ENCODE measurements at places on chromosomes 4 and X.

GRCh38 chr4:56466910-56467283, 520 bp upstream of the SRP72 start:
- DNase-seq: no peak

DNA sequence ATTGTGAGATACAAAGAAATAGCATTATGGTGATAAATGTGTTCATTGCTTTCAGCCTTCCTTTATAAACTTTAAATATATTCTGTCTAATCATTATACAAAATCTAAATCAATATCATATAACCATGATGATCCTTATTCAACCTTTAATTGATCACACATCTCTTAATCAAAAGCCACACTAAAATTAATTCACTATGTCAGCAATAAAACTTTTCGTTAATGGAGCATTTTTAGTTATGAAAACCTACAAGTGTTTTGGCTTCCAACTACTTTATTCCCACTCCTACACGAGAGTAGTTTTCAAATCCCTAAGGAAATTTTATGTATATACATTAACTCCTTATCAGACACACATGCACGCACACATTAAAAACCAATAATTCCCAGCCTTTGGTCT, 530.2 kb downstream of the KCTD8 start:
- DNase-seq: no peak

- DNase-seq: no peak
These were observed 102.5 kb upstream of the MID1 start for GRCh38 chrX:10722851-10723250.

DNA sequence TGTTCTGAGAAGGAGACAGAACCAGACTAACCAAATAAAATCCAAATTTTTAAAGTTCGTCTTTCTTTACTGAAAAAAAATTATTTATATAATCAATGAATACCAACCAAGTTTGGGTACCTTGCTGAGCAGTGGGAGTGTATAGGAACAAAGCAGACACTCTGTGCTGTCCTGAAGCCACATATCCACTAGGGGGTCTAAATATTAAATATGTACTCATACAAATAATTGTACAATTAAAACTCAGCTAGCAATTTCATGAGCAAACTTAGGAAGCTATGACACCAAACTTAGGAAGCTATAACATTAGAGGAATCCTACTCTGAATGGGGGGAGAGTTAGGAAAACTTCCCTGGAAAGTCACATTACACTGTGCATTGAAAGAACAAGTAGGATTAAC, 582.0 kb upstream of the EPHA5 start:
- no peak for DNase-seq

DNA sequence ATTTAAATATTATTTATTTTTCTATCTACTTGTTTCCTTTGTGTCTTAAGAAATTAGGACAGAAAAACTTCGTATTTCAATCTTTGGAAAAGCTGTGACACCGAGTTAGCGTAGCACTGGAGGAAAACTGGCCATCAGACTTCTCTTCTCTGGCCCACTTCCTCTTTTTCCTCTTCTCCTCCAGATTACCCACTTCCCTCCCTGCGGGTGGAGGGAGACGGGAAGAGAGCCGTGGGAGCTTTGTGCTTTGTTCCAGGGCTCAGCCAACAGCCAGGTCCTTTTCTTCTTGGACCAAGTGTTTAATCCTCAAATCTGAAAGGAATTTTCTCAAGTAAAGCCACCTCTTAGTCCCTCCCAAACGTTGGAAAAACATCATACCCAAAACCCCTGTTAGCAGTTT, 29.7 kb downstream of the OFD1 start:
- DNase-seq: no peak

DNA sequence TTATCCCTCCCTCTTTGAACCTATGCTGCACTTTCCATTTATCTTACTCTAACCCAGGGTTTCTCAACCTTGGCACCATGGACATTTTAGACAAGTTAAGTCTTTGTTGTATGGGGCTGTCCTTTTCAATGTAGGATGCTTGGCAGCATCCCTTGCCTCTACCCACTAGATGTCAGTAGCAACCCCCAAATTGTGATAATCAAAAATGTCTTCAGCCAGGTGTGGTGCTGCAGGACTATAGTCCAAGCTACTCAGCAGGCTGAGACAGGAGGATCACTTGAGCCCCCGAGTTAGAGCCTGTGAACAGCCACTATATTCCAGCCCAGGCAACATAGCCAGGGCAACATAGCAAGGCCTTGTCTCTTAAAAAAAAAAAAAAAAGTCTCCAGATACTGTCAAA, 7.0 kb downstream of the LRCH2 start:
- no peak for DNase-seq

DNA sequence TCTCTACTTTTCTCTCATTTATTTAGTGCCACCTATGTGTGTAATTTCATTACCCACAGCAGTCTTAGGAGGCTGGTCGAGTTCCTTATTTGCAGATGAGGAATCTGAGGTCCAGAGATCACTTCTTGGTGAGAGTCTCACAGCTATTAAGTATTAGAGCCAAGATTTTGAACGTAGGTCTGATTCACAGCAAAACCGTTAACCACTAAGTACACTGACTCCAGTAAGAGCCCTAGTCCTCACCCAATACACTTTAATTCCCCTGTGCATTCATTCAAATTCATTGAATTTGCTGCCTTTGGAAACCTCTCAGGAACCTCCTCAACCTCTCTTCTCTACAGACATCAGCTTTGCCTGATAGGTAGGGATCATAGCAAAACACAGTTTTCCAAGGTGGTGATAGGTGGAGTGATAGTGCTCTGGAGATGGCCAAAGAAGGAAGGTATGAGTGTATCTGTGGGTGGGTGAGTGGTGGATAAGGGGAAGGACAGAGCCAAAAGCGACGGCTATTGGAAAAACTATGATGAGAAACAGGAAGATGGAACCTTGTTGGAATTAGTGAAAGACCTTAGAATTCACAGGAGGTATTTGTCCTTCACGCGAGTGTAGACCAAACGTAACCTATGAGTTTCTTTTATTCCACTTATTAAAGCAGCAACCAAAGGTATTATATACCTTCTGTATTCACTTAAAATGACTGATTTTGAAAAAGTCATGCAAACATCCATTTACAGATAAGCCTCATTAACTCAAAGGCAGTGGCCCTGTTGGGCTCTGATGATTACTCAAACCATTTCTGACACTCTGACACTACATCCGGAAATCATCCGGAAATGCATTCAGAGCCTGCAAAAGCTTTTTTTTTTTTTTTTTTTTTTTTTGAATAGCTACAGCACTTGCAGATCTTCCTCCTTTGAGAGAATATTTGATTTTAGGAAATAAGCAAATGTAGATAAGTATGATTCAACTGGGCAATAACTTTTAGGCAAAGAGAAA, 6.3 kb downstream of the FMR1 start:
- DNase-seq: no peak

- no peak for DNase-seq
These were observed 1.2 kb upstream of the HSD17B11 start for GRCh38 chr4:87392183-87392582.

- no peak for DNase-seq
These were observed 19.8 kb upstream of the TMLHE start for GRCh38 chrX:155632431-155633100.

GRCh38 chrX:21933077-21933476, 7.4 kb upstream of the SMS start:
- DNase-seq: no peak

DNA sequence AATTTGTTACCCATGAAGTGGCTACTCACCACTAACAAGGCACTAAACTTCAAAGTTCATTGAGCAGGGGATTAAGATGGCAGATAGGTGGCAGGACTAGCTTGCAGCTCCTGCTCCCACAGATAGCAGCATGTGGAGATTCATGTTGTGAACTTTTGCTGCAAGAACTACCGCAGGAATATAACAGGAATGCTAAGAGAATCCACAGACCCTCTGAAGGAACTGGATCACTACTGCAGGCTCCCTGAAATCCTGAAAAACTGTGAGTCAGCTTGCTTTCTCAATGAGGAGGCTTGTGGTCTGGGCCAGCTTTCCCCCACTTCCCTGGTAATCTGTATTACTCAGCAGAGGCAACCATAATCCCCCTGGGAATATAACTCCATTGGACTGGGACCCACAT, 118.5 kb upstream of the VCX2 start:
- DNase-seq: no peak

DNA sequence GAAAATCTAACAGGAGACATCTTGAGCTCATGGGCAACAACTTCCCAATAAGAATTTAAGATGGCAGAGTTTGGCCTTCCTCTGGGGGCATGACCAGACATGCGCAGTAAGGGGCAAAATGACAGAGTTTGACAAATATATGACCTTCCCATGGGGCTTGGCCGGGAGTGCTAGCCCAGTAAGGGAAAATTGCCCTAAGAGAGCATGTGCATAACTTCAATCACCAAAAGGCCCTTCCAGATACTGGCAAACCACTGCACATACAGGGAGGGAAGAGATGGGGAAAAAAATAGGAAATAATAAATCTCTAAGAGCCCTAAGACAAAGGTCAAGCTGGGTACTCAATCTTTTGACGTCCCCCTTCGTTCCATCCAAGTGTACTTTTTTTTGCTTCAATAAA, 13.4 kb downstream of the TIFA start:
- DNase-seq: no peak

DNA sequence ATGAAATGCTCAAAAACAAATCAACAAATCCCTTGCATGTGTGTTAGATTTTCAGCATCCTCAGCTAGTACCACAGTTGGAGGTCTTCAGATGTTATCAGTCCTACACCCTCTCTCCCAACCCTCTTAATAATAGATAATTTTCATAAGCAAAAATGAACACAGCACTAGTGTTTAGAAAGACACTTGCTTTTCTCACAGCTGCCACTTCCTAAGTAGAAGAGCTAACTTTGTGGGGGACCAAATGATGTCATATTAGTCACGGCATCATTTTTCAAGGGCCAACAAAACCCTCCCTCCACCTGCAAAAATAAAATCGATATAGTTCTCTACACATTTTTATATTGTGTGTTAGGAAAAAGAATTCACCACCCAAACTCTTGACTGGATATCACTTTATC, 163.5 kb upstream of the GYPA start:
- no peak for DNase-seq

DNA sequence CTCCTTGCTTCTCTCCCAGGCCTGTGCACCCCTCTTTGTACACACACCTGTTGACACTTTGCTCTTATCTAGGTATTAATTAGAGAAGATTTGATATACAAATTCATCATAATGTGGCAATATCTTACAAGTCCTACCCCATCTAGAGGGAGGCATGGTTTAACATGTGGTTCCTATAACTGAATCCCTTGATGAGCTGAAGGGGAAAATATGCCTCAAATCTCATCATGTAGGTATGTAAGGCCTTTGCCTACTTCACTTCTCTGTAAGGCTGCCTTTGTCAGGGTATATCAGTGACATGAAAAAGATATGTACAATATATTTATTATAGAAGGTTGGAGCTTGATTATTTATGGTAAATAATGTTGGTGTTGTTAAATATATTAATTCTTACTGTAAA, 31.9 kb downstream of the HTR2C start:
- DNase-seq: no peak

- no peak for DNase-seq
These were observed 6.6 kb downstream of the SYN1 start for GRCh38 chrX:47613082-47613481.

GRCh38 chrX:140440876-140441275, 64.0 kb downstream of the SOX3 start:
- DNase-seq: no peak

DNA sequence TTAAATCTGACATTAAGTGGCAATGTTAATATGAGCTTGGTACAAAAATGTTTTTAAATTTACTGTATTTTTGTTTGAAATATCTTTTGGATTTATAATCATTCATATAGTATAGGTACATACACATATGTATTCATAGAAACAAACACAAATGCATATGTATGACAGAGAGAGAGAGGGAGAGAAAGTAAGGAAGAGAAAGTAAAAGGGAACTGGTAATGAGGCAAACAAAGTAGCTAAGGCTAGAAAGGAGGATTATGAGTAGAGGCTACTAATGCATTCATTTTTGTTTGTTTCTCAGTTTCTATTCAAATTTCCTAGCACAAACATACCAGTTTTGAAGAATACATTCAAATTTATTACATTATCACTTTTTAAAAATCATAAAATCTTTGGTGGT, 132.4 kb downstream of the GLRA3 start:
- no peak for DNase-seq

DNA sequence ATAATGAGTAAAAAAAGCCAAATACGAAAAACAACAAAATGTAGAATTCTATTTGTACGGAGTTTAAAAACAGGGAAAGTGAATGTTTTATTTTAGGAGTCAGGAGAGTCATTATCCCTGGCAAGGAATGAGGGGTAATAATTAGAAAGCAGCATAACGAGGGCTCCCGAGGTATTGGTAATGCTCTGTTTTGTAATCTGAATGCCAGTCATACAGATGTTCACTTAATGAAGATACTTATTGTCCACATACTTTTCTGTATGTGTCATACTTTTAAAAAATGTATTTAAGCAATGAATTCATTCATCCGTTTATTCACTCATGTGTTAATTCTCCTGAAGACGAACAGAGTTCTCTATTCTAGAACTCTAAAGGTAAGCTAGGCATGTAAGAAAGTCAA, 87.8 kb upstream of the BMP2K start:
- no peak for DNase-seq

GRCh38 chr4:155769090-155769489, 10.3 kb downstream of the GUCY1B1 start:
- DNase-seq: no peak

DNA sequence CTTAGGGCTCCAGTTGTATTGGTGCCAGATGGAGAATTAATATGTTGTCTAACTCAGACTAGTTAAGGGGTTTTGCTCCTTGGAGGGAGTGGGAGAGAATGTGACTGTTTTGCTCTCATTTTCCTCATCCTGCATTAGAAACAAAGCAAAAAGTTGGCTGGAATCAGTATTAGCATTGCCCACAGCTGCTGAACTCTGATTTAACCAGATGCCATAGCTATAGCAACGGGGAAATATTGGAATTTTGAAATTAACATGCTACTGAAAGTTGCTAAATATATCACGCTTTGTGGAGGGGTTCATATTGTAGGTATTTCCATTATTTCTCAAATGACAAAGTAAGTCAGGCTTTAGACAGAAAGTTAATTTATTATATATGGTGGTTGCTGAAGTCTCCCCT, 66.7 kb upstream of the EOLA2 start:
- no peak for DNase-seq

- DNase-seq: no peak
These were observed 30.8 kb downstream of the SLITRK2 start for GRCh38 chrX:145848448-145848847.

DNA sequence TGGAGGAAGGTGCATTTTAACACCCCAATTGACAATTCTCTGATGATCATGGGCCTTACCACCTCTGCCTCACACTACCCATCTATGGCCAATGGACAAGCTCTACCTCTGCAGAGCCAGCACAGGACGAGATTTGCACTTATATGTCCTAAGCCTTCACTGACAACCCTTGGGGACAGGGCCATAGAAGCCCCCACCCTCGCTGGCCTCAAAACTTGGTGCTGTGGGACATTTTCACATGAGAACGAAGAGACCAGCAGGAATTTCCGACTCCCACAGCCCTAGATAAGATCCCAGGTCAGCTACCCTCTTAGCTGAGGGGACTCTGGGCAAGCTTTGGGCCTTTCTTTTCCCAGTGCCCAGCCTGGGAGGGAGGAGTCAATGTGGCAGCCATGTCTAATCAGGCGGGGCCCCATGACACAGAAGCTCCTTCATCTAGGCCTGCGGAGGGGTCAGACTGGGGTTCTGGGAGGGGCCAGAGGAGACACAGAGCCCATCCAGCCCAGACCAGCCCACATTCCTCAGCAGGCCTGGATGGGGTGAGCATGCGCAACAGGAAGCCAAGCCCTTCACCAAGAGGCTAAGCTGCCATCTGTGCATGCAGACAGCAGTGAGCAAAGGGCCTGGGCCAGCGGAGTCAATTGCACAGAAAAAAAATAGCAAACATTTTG, 12.1 kb downstream of the PJA1 start:
- peak; percentile 67 for DNase-seq

- no peak for DNase-seq
These were observed 212 bp downstream of the CLCN4 start for GRCh38 chrX:10157032-10157341.

All from RWPE2 (cell line).